Neural crest cell (in vitro differentiated cells): ENCODE measurements at places on chromosomes 11 and 22.

- no peaks in the 10 kb centered on the region for H3K36me3 ChIP-seq
- peaks cover 22% of the 10 kb centered on the region for H3K4me1 ChIP-seq
- peaks cover 9% of the 10 kb centered on the region for H3K27me3 ChIP-seq
Measured at GRCh38 chr11:2217211-2218030, 45.8 kb upstream of the TH start.

- peaks cover 2% of the 10 kb centered on the region for H3K36me3 ChIP-seq
- peaks cover 42% of the 10 kb centered on the region for H3K4me1 ChIP-seq
- peaks cover 69% of the 10 kb centered on the region for H3K27me3 ChIP-seq
- H3K4me3 ChIP-seq, result peak overlapping the region; percentile 93
- DNase-seq, result no peak
- H3K27ac ChIP-seq, result no peak overlapping the region
Measured at GRCh38 chr11:36376009-36376887, 80.2 kb downstream of the PRR5L start.

DNA sequence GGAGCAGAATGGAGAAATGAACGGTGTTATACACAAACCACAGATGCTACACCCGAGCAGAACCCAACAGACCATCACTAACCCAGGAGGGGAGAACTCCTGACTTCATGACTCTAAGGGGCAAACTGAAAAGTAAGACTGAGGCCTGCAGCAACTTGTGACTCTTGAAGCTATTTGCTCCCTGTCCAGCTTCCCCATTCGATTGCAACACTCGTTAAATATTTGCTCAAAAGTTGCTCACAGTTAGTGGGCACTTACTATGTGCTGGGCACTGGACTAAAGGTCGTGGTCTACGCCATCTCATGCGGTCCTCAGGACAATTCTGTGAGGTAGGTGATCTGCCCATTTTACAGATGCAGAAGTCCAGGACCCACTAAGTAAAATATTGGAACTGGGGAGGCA, 9.5 kb upstream of the ADA2 start:
- H3K4me3 ChIP-seq, result no peak overlapping the region
- H3K4me1 ChIP-seq, result peaks cover 6% of the 10 kb centered on the region
- H3K27me3 ChIP-seq, result peaks cover 4% of the 10 kb centered on the region
- no peaks in the 10 kb centered on the region for H3K36me3 ChIP-seq
- no peak for DNase-seq

- no peak overlapping the region for H3K27ac ChIP-seq
- DNase-seq, result no peak
- H3K27me3 ChIP-seq, result no peaks in the 10 kb centered on the region
- H3K36me3 ChIP-seq, result no peaks in the 10 kb centered on the region
- H3K4me1 ChIP-seq, result peaks cover 36% of the 10 kb centered on the region
Measured at GRCh38 chr22:32916025-32916424, 114.5 kb downstream of the TIMP3 start.

GRCh38 chr11:76782531-76783293, 444 bp upstream of the TSKU start:
- H3K4me3 ChIP-seq, result peak overlapping the region; percentile 91
- H3K36me3 ChIP-seq, result peaks cover 4% of the 10 kb centered on the region
- peak overlapping the region; percentile 73 for H3K27ac ChIP-seq
- DNase-seq, result peak; percentile 89
- H3K4me1 ChIP-seq, result peaks cover 51% of the 10 kb centered on the region
- no peaks in the 10 kb centered on the region for H3K27me3 ChIP-seq

DNA sequence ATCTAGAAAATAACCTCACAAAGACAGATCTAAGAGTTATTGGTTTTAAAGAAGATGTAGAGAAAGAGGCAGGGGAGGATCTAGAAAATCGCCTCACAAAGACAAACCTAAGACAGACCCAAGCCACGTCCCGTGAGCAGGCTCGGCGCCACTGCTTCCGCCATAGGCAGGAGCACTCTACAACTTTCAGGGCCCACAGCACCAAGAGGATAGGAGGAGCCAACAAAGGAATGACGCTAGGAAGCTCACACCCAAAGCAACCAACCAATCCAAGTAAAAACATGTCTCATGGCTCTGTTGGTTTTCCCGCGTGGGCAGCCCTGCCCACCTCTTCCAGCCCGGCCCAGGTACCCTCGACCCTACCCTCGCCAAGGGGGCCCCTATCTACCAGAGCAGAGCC, 4167.4 kb upstream of the OR11H1 start:
- DNase-seq, result no peak
- peaks cover 20% of the 10 kb centered on the region for H3K36me3 ChIP-seq
- no peaks in the 10 kb centered on the region for H3K27me3 ChIP-seq

DNA sequence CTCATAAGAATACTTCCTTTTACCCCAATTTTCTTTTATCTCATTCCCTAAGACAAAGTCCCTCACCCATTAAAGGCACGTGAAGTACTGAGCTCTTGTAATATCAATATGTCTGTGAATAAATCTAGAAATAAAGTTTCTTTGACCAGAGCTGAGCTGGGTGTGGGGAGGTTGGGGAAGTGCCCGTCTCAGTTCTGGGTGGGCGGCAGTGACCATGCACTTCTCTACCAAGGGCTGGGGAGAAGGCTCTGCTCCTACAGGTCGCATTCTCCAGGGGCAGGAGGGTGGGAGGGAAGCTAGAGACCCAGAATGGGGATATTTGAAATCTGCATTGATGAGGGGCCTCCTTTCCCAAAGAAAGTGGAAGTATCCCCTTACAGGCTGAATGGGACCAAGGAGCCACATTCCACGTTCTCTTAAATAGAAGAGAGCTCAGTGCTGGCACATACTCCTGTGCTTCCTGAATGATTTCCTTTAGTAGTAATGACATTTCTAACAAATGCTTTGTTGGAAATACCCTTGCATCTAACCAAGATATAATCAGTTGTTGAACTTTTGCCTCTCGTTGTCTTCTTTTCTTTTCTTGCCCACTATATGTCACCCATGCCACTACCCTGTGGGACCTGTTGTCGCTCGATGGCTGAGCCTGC, 16.1 kb downstream of the RBX1 start:
- H3K36me3 ChIP-seq, result peaks cover 8% of the 10 kb centered on the region
- DNase-seq, result no peak
- no peak overlapping the region for H3K4me3 ChIP-seq
- no peaks in the 10 kb centered on the region for H3K27me3 ChIP-seq
- H3K4me1 ChIP-seq, result no peaks in the 10 kb centered on the region

DNA sequence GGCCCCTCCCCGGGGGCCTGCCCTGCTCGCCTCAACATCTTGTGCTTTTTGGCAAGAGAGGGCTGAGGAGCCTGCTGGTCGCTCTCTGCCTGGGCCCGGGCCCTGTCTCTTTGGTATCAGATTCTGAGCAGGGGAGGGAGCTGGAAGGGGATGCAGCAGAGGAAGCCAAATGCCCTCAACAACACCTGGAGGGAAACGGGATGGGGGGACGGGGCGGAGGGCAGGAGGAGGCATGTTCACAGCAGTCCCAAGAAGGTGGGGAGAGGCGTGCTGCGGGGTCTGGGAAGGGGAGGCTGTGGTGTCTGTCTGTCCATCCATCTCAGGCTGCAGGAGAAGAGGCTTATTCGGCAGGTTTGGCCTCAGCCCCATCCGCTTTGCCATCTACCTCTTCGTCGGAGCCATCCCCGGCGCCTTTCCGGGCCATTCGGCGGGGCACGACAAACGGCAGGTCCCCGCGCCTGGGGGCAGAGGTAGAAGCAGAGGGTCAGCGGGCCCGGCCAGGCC, 29.4 kb downstream of the APOL1 start:
- no peak for DNase-seq
- no peaks in the 10 kb centered on the region for H3K27me3 ChIP-seq
- H3K4me3 ChIP-seq, result no peak overlapping the region
- H3K27ac ChIP-seq, result no peak overlapping the region
- peaks cover 2% of the 10 kb centered on the region for H3K4me1 ChIP-seq

- peaks cover 3% of the 10 kb centered on the region for H3K27me3 ChIP-seq
- DNase-seq, result no peak
- no peaks in the 10 kb centered on the region for H3K36me3 ChIP-seq
- H3K4me3 ChIP-seq, result no peak overlapping the region
- H3K27ac ChIP-seq, result no peak overlapping the region
Measured at GRCh38 chr11:74521666-74522252, 28.2 kb upstream of the LIPT2 start.

DNA sequence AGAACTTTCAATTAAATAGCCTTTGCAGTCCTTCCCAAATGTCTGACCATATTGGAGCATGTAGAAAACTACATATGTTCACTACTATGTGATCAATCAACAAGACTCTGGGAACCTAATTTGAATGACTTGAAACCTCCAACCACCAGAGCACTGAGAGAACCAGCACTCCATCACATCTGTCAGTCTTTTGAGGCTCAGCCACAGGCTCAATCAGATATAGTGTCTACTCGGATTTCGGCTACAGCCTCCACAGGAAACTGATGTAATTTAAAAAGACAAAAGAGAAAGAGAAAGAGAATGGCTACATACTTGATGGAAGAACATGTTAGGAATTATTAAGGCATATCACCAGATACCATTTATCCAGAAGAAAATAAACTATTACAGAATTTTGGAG, 859.0 kb downstream of the FAM181B start:
- no peak overlapping the region for H3K27ac ChIP-seq
- H3K36me3 ChIP-seq, result no peaks in the 10 kb centered on the region
- H3K27me3 ChIP-seq, result peaks cover 40% of the 10 kb centered on the region
- H3K4me3 ChIP-seq, result no peak overlapping the region
- no peak for DNase-seq
- no peaks in the 10 kb centered on the region for H3K4me1 ChIP-seq

DNA sequence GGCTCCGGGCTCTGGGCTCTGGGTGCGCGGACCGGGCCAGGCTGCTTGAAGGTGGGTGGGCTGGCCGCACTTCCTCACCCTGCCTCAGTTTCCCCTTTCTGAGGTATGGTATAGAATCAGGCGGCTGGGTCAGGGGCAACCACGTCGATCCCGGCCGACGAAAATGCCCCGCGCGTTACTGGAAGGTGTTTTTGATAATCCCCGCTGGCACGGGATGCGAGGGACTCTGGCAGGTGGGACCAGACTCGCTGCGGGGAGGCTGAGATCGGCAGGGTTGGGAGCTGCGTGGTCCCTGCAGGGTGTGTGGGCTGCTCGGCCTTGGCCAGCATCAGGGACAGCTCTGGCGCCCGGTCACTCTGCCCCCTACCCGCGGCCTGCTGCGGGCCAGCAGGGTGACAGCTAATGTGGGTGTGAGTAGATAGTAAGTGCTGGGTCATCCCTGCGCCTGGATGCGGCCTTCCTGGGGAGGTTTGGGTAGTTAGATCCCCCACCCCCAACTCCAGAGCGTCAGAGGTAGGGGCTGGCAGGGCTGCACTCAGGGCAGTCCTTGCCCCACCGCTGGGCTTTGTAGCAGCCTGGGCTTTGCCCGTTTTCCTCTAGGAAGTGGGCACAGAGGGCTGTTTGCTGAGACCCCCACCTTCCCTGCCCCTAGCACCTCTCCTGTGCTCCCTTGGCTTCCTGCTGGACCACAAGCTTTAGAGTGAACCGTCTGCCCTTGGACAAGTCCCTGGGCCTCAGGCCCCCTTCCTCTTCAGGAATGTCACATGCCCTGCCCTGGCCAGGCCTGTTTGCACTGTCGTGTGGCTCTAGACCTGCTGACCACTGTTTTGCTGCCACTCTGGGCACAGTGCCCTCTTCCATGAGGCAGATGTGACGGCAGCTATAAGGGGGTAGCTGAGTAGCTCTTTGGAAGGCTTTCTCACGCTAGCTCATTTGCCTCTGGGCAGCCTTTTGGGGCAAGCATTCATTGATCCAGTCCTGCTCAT, 579 bp downstream of the TANGO2 start:
- H3K4me3 ChIP-seq, result peak overlapping the region; percentile 89
- peaks cover 22% of the 10 kb centered on the region for H3K4me1 ChIP-seq
- no peak for DNase-seq
- no peaks in the 10 kb centered on the region for H3K36me3 ChIP-seq
- H3K27ac ChIP-seq, result no peak overlapping the region
- peaks cover 30% of the 10 kb centered on the region for H3K27me3 ChIP-seq

GRCh38 chr22:29319072-29319471, 3.6 kb upstream of the RASL10A start:
- H3K36me3 ChIP-seq, result no peaks in the 10 kb centered on the region
- no peak for DNase-seq
- no peak overlapping the region for H3K27ac ChIP-seq
- H3K4me1 ChIP-seq, result peaks cover 5% of the 10 kb centered on the region

- H3K27ac ChIP-seq, result peak overlapping the region; percentile 96
- DNase-seq, result no peak
- peaks cover 2% of the 10 kb centered on the region for H3K27me3 ChIP-seq
- H3K4me3 ChIP-seq, result peak overlapping the region; percentile 95
- peaks cover 21% of the 10 kb centered on the region for H3K4me1 ChIP-seq
- H3K36me3 ChIP-seq, result peaks cover 3% of the 10 kb centered on the region
Measured at GRCh38 chr11:64241491-64242374, 838 bp downstream of the FKBP2 start.

- no peak for DNase-seq
- no peaks in the 10 kb centered on the region for H3K27me3 ChIP-seq
- H3K4me3 ChIP-seq, result no peak overlapping the region
- peaks cover 23% of the 10 kb centered on the region for H3K4me1 ChIP-seq
- H3K27ac ChIP-seq, result no peak overlapping the region
Measured at GRCh38 chr22:39289533-39289932, 29.9 kb downstream of the RPL3 start.

GRCh38 chr11:69874984-69875624, 55.9 kb upstream of the FGF3 start:
- H3K4me1 ChIP-seq, result no peaks in the 10 kb centered on the region
- no peak overlapping the region for H3K4me3 ChIP-seq
- no peak for DNase-seq
- H3K36me3 ChIP-seq, result no peaks in the 10 kb centered on the region
- peaks cover 10% of the 10 kb centered on the region for H3K27me3 ChIP-seq

- DNase-seq, result no peak
- H3K36me3 ChIP-seq, result no peaks in the 10 kb centered on the region
- no peaks in the 10 kb centered on the region for H3K27me3 ChIP-seq
- no peak overlapping the region for H3K27ac ChIP-seq
- H3K4me1 ChIP-seq, result no peaks in the 10 kb centered on the region
Measured at GRCh38 chr11:3916962-3917361, 61.5 kb downstream of the STIM1 start.

DNA sequence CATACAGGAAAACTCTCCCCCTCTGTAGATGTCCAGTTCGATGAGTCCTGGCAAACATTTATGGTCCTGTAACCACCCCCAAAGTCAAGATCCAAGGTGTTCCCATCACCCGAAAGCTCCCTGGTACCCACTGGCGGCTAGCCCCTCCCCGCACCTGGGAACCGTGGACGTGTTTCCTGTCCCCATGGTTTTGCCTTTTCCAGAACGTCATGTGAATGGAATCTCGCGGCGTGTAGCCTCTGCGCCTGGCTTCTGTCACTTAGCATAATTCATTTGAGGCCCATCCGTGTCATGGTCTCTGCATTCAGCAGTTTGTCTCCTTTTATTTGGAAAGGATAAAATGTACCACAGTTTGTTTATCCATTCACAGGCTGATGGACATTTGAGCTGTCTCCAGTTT, 106.3 kb downstream of the KCNQ1 start:
- DNase-seq, result no peak
- H3K4me1 ChIP-seq, result peaks cover 12% of the 10 kb centered on the region
- no peaks in the 10 kb centered on the region for H3K27me3 ChIP-seq
- peaks cover 2% of the 10 kb centered on the region for H3K36me3 ChIP-seq

- H3K36me3 ChIP-seq, result no peaks in the 10 kb centered on the region
- no peaks in the 10 kb centered on the region for H3K27me3 ChIP-seq
- H3K27ac ChIP-seq, result no peak overlapping the region
- DNase-seq, result no peak
- no peak overlapping the region for H3K4me3 ChIP-seq
Measured at GRCh38 chr11:38456371-38456770, 1858.3 kb upstream of the RAG2 start.
